AG08395 (cell line): ENCODE measurements at places on chromosomes 1 and 21.

DNA sequence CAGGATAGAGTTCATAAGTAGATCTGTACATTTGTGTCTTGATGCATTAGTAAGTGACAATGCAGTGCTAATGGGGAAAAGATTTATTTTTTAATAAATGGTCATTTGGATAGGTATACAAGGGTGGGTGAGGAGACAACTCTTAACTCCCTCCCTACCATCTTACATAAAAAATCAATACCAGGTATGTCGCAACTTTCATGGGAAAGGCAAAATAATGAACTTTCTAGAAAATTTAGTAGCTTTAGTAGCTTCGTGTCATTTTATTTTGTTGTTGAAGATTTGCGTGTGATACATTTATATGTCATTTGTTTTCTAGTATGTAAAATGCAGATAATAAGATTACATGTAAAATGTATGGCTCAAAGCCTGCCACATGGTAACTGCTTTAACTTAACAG lies 310.8 kb downstream of the RYR2 start:
- no peak for DNase-seq

GRCh38 chr1:42506576-42506975 lies 43.5 kb downstream of the CCDC30 start:
- no peak for DNase-seq

- no peak for DNase-seq
Observed at GRCh38 chr1:218462116-218462515, 117.0 kb downstream of the TGFB2 start.

DNA sequence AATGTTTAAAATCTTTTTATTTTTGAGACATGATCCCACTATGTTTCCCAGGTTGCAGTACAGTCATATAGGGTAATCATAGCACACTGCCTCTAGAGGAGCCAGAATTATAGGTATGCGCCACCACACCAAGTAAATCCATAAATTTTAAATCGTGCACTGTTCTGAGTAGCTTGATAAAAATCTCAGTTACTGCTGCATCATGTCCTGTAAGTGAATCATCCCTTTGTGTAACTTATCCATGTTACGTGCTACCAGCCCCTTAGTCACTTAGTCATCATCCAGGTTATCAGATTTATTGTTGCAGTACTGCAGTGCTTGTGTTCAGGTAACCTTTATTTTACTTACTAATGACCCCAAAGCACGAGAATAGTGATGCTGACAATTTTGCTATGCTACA lies 1770.9 kb downstream of the BRINP3 start:
- no peak for DNase-seq

DNA sequence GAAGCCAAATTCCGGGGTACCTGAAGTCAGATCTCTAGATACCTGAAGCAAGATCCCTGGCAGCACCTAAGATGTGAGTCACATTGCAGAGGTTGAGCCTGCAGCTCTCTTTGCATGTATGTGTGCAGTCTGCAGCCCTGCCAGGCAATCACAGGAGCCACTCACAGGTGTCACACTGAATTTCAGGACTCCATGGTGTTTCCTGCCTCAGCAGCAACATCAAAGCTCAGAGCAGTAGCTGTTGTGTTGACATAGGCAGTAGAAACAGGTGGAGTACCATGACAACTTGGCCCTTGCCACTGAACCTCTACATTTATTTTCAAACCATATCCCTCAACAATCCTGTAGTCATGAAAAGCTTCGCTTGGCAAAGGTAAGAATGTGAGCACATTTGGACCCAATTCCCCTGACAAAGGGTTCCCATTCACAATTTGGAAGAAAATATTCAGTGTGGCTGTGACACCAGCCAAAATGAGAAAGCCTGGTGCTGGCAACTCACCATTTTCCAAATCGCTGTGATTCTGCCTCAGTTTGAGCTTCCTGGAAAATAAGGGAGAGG lies 419.8 kb upstream of the NFIA start:
- no peak for DNase-seq

DNA sequence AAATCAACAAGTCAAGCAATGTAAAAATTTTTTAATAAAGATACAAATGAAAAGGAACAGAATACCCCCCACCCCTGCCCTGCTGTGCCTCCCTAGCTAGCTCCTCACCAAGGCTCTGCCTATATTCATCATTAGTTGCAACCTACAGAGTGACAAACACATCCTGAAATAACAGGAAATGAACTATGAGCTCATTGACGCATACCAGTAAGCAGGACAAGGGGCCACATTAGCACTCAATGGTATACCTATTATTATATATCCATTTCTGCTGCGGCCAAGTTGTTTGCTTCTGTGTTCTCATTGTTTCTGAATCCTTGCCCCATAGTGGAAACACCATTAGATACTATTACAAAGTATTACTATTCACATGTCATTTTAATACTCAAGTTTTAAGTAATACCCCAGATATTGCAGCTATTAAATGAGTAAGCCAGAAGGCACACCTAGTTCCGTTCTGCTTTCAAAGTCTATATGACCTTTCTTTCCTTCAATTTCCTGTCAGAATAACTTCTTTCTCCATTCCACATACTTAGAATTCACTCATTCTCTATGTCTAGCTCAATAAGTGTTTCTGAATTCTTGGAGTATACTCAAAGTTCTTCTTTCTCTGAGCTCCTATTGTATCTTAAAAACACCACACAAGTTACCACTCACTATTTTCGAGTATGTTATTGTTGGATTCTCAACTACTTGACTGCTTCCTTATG lies 1214.9 kb downstream of the PLA2G4A start:
- no peak for DNase-seq

DNA sequence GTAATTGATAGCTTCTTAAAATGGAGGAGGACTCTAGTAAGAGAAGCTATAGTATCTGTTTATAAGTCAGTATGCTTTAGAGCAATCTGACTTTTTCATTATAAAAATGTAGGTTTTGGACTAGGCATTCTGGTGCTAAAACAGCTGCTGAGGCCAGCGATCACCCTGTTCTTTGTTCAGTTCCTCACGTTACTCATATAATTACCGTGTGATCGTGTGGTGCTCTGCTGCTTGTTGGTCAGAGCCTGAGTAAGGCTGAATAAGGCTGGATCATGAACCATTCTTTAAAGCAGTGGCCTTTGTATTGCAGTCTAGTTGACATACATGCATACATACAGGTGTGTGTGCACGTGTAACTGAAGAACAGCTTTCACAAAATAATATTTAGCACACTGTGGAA lies 25.2 kb downstream of the CDC42 start:
- peak; percentile 34 for DNase-seq

DNA sequence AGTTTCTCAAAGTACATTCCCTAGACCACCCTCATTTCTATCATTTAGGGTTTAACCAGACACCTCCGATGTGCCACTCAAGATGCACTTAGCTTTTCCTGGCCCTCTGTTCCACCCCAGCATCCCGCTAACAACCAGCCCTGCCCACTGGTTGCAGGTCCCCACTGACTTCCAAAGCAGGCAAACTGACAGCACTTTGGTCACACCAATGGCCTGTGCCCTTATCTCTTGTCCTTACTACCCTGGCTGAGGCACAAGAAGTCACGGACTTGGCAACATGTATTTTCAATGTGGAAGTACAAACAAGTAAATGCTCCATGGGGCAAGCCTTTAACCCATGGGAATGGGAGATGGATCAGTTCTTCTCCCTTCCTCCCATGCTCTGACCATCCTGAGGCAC lies 357.1 kb downstream of the OMA1 start:
- DNase-seq: no peak

GRCh38 chr1:230706020-230706699 lies 7.8 kb downstream of the AGT start:
- DNase-seq: no peak

- DNase-seq: no peak
Observed at GRCh38 chr1:245292553-245292952, 137.8 kb downstream of the KIF26B start.

- DNase-seq: no peak
Observed at GRCh38 chr1:65165269-65165993, 17.4 kb downstream of the AK4 start.
